T-helper 2 cell treated with Interferon-gamma antibody and Interleukin-4, amounts not matched to agents 5 μg/mL and 100 μg/mL, for 36 hours (primary cell): ENCODE measurements at places on chromosomes 13 and 19.

DNA sequence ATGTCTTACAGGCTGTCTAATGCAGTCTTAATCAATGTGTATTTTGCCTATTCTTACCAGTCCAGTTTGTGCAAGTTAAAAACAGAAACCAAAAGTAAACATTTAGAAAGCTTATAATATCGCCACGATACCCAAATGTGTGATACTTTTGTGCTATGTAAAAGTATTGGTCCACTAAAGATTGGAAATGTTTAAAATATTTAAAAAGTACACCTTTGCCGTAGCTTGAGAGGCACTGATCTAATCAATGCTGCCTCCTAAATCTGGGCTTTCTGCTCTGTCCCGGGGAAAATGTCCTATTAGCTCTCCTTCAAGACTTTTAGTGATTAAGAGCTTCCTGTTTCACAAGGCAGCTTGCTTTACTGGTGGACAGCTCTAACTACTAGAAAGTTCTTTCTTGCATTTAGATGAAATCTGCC, 64.7 kb downstream of the DNAJC15 start:
- DNase-seq, result no peak

DNA sequence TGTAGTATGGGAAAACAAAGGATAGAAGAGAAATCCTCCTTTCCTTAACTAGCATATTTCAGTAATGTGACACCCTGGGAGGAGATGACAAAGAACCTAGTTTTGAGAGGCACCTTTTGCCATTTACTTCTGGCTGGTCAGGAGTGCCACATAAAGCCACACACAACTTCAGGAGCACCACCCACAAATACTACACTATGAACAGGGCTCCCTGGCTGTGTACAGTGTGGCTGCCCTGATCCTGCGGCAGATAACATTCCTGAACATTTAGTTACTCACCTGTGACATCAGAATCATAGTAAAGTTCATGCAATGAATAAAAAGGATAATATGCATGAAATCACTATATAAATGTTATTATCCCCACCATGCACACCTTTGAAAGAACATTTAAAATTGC, 17.4 kb upstream of the IRS2 start:
- DNase-seq, result no peak

DNA sequence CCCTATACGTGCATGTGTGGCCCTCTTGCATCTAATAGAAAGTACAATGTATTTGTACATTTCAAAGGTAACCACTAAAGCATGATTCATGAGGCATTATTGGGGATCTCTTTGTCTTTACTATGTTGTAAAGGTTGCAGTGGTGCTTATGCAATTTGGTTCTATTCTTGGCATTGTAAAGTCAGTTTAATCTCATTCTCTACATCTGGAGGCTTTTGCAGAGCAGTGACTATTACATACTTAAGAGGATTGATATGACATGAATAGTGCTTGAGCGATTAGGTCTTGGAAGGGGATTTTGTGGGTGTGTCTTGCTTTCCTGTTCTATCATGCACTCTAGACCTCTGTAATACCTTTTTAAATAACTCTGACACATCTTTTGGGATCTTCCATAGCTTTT, 610.0 kb downstream of the EFNB2 start:
- no peak for DNase-seq

DNA sequence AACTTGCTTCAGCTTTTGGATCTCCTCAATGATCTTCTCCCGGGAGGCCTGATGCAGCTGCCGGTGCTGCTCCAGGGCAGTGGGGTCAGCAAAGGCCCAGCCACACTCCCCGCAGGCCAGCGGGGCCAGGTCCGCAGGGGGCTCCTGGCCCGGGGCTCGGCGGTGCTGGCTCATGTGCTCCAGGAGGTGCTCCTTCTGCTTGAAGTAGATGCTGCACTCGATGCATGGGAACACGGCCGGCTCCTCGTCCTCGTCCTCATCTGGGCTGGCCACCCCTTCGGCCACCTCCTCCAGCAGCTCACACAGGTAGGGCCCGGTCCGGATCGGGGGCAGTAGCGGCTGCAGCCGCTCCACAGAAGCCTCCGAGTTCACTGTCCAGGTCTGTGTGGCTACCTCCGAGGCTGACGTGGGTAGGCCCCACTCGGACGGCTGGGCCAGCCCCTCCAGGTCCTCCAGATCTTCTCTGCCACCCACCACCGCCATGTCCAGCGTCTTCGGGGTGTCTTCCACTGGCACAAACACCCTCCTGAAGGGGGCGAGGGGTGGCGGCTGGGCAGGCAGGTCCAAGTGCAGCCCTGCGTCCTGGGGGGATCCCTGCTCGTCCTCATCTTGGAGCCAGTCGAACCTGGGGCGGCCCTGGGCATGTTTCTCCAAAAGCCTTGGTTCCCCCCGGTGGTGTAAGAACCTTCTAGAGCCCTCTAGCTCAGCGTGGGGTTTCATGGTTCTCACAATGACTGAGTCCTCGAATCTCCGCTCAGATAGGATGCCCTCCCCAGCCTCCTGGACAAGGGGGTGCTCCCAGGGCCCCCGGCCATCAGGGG, 9.7 kb downstream of the WIZ start:
- DNase-seq, result no peak

DNA sequence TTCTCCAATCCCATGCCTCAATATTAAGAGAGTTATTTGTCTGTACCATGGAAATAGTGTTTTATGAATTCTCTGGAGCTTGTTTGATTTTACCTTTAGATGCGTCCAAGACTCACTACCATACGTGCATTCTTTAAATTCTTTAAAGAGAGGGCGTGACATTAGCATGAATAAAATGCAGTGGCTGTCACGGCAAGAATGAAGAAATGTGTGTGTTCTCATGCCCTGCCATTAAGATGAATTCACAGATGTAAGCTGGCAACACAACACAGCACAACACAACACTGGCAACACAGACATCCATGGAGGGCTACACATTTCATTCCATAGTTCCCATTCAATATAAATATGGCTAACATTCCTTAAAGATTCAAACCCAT, 213.4 kb downstream of the ENOX1 start:
- no peak for DNase-seq

DNA sequence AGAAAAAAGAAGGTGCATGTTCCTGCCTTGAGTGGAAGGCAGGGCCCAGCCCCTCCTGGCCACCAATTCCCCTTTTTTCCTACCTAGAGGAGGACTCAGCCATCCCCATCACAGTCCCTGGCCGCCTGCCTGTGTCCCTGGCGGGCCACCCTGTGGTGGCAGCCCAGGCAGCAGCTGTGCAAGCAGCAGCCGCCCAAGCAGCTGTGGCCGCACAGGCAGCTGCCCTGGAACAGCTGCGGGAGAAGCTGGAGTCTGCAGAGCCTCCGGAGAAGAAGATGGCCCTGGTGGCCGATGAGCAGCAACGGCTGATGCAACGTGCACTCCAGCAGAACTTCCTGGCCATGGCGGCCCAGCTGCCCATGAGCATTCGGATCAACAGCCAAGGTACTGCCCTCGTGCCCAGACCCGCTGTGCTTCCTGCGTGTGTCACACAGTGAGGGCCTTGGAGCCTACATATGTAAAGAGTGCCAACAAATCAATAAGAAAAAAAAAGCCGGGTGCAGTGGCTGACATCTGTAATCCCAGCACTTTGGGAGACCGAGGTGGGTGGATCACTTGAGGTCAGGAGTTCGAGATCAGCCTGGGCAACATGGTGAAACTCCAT, 17.6 kb upstream of the WDR18 start:
- DNase-seq, result no peak

DNA sequence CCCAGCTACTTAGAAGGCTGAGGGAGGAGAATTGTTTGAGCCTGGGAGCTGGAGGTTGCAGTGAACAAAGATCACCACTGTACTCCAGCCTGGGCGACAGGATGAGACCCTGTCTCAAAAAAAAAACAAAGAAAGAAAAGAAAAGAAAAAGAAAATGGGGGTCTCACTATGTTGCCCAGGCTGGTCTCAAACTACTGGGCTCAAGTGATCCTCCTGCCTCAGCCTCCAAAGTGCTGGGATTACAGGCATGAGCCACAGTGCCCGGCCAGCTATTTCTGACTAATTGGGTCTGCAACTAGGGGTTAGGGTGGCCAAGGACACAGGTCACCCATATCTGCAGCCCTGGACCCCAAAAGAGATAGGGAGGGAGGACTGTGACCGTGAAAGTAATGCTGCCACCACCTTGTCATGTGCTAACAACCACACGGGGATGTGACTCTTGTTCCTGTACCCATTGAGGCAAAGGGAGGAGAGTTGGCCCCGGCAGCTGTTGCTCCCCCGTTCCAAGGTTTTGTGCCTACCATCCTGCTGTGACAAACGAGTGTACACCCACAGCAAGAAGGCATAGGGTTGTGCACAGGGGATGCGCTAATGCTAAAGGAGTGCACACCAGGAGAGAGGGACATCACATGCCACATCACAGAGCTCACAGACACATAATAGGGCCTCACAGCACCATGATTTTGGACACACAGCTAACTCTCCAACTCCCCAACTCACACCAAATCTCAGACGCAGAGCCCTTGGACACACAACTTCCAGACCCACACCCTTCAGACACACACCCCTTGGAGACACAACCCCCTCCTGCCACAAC, 619 bp downstream of the MEF2B start:
- DNase-seq, result no peak

DNA sequence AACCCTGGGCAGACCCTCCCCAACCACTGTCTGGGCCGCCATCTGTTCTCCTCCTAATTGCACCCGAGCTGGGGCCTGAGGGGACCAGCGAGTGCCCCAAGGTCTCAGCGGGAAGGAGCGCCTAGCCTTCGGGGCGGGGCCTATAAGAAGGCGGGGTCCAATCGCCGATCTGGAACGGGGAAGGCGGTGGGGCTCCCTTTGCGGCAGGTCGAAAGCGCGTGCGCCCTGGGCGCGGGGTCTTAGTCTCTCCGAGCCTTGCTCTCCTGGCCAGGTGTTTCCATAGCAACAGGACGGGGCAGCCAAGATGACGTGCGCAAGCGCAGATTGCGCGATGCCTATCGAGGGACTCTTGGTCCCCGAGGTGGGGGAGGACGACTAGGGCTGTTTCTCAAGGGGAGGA, 2.8 kb downstream of the MAST1 start:
- peak; percentile 26 for DNase-seq

- no peak for DNase-seq
Measured at GRCh38 chr19:7199613-7200533, 94.3 kb downstream of the INSR start.

DNA sequence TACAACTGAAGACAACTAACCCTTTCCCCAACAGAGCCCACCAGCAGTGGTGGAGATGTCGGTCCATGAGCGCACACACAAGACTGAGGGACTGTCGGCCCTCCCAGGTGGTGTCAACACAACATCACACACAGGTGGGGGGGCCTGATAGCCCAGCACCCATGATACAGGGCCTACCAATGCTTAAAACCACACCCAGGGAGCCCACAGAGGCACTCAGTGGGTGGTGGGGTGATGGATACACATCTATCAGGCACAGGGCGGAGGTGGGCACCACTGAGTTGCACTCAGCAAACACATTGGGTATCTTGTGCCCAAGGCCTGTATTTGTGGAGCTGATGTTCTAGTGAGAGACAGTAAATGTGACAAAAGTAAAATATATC, 7.0 kb upstream of the ZFP36 start:
- no peak for DNase-seq

DNA sequence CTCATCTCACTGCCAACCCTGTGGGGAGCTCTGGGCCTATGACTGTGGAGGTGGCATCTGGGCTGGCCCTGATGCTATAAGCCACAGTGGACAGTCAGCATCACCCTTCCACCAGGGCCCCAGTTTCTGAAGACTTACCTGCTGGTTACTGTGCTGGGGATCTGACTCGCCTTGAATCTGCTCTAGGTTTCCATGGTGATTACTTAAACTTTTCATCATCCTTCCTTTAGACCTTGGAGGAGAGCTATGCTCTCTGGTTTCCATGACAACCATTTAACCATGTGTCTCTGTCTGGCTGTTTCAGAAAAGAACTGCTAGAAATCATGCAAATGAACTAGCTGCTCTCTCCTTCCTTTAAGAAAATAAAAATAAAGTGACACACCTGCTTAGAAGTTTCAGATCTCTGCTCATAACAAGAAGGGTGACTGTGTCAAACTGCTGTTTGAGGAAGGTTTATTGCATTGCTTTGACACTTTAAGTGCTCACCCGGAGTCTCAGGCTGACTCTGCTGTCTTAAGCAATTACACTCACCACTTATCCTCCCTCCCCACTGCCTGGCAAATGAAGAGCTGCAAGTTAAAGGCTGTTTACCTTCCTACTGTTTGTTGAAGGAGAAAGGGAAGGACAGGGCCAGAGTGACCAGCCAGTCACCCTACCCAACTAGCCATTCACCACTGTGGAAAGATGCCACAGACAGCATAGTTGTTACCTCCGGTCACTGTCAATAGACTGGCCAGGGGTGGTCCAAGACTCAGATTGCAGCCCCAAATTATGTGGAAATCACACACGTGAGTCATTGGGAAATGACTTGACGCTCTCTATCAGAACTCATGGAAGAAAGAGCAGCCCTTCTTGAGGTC, 87.6 kb downstream of the HSPH1 start:
- peak; percentile 38 for DNase-seq

DNA sequence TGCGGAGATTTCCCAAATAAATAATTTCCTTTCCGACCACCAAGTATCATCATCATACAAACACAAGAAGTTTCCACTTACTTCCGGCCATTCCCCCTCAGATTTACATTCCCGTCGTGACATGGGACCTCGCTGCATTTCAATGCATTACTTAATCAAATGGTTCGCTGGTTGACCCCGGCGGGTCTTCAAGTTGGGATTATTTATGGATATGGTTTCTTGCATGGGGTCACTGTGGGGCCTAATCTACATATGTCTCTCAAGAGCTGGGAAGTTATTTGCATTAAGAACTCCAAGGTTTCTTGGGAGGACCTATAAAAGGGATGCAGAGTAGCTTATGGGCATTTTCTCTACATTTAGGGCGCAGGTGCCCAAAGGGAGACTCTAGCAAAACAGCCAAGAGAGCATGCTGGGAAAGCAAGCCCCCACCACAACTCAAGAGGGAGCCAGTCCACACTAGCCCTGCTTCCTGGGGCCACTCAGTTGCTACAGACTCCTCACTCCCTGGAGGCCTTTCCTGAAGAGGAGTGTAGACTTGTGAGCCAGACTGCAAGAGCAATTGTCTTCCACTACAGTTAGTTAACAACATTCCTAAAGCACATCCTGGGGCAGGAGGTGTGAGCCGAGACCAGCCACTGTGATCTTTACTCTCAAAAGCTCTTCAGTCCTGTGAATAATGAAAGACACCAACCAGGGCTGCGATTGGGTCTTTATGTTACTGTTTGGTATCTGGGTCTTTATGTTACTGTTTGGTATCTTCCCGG, 125.3 kb downstream of the KATNAL1 start:
- no peak for DNase-seq

DNA sequence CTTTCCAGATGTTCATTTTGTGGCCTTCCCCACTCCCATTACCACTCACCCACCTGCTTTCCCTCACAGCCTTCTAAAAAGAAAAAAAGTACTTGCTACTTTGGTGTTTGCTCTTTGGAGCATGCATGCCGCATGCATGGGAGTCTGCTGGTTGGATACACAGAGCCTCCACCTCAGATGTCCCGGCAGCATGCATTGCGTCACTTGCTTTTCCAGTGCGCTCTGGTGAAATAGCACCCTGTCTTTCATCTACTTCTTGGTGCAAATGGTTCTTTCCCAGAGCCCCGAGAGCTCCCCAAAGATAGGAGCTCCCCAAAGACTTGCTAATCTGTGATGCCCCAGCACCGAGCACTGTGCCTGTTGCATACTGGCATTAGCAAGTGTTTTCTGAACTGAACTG, 333.2 kb upstream of the ZNF507 start:
- DNase-seq, result no peak

- DNase-seq, result no peak
Measured at GRCh38 chr19:13165162-13165997, 15.2 kb downstream of the IER2 start.
